RPMI7951 (cell line): ENCODE measurements at places on chromosomes 7 and 10. TPM values are rescaled to one million over a fixed set of nuclear protein-coding genes. Genes with fewer than 3 reads are reported as not detected.

GRCh38 chr7:45000093-45001032 lies at the start of gene CCM2:
Gene CCM2 (plus strand): TSS chr7:45000201. CDS start chr7:45000334, 133 bp downstream.
- DNase-seq = peak; percentile 66

DNA sequence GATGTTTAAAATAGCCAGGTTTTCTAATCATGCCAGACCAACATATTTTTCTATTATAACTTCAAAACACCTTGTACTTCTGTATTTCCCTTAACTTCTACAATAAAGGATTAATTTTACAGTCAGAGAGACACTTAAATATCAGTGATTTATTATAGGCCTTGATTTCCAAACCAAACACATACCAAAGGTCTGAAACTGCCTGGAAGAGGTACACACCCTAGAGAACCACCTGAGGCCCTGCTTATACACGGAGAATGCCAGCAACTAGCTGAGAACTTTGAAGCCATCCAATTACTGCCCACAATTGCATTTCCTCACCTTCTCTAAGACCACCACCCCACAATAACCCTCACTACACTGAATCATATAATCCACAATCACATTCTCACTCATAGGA lies 4.9 kb downstream of the CCDC6 start:
- no peak for DNase-seq

Gene CHST15
- total RNA-seq = 26.2 and 36.4 TPM in 2 replicates

GRCh38 chr10:116247691-116248090 lies 25.3 kb downstream of the GFRA1 start:
- no peak for DNase-seq

Gene CTAGE8
- total RNA-seq = 0.39 TPM in 1 of 2 replicates, not detected in the other

Gene FKBP9
- 154 and 171 TPM in 2 replicates for total RNA-seq

DNA sequence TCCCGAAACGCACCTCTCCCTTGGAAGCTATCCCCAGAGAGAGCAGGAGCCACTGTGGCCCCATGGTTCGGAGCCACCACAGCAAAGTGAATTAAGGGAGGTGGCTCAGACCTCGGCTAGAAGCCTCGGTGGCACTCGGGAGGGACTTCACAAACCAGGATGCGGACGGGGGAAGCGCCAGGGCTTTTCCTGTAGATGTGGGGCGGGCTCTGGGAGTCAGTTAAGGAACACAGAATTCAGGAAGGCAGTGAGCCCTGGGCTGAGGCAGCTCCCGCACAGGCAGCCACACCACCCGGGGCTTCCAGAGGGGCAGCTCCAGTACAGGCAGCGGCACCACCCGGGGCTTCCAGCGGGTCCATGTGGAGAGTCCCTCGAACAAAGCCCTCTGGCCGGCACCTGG lies 42.7 kb upstream of the DPYSL4 start:
- DNase-seq = no peak

- peak; percentile 84 for DNase-seq
These were observed 212.4 kb upstream of the BMPER start for GRCh38 chr7:33692956-33693355.

DNA sequence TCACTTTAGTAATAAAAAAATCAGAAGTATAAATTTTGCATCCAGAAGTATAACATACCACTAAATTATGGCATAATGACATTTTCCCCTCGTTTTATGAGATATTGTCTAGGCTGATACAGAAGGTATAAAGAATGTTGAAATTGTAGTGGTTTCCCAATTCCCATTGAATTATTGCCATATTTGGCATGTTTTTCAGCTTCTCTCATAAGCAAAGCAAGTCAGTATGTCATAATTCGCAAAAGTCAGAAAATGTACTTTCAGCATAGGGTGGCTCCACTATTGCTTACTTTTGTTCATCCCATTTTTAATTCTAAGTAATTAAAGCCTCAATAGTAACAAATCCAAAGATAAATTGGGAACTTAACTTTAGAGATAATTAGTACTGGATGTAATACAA lies 19.7 kb upstream of the PTPRZ1 start:
- DNase-seq = no peak

GRCh38 chr7:113179313-113179712 lies 61.0 kb upstream of the SMIM30 start:
- DNase-seq = no peak

GRCh38 chr7:73834626-73835191 lies 3.9 kb downstream of the CLDN4 start:
- DNase-seq = no peak

Gene HOXA2
- 0.84 and 1.1 TPM in 2 replicates for total RNA-seq

GRCh38 chr7:56471811-56472210 lies 355.6 kb upstream of the NUPR2 start:
- DNase-seq = no peak

DNA sequence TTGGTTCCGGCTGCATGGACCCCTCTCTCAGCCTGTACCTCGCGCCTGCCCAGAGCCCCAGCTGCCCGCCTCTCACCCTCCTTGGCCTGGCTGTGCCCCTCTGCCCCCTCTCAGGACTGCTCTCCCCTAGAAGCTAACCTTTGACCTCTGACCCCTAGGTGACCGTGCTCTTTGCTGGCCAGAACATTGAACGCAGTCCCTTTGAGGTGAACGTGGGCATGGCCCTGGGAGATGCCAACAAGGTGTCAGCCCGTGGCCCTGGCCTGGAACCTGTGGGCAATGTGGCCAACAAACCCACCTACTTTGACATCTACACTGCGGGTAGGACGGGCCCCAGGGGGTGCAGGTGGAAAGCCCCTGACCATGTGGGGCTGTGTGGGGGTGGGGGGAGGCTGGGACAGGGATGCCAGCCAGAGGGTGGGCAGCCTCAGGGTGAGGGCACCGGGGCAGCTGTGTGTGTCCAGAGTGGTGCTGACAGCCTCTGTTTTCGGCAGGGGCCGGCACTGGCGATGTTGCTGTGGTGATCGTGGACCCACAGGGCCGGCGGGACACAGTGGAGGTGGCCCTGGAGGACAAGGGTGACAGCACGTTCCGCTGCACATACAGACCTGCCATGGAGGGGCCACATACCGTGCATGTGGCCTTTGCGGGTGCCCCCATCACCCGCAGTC lies 8.0 kb downstream of the FLNC start:
- no peak for DNase-seq

DNA sequence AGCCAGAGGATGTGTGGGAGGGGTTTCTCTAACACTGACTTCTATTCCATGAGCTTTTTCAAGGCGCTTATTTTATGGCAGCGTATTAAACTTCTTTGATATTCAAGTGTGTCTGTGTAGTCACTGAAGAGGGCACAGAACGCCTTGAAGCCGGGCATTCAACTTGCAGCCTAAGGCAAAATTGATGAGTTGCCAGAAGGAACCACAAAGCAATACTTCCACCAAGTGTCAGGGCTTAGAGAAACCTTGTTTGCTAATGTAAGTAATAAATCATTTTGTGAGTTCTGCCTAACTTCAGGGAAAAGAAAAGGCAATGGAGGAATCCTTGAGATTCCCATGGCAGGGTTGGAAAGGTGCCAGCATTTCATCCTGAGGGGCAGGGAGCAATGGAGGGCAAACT lies 163.8 kb downstream of the LCOR start:
- peak; percentile 69 for DNase-seq

GRCh38 chr10:32946108-32946507 lies 11.9 kb downstream of the ITGB1 start:
- DNase-seq = no peak

GRCh38 chr10:93115661-93116383 lies 42.1 kb downstream of the CYP26A1 start:
- peak; percentile 53 for DNase-seq

DNA sequence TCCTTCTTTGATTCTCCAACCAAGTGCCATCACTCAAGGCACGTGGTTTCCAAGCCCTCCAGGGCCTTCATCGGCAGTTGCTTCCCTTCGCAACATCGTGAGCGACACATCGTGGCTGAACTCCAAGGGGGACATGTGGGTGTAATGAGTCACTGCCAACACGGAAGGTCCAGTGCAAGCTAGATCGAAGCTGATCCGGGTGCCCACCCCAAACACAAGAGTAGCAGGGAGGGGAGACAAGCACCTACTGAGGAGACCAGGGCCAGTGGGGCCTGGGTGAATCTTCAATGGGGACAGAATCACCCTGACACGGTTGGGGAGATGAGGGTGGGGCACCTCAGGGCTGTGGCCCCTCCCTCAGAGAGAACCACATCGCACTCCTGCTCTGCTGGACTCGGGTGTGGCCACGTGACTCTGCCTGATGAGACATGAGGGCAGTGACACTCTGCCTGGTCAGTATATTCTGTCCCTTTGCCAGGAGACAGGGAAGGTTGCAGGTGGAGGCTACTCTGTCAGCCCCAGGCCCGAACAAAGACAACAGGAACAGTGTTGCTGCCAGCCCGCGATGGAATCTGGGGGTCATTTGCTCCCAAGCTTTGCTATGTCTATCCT lies 36.8 kb upstream of the HSPA12A start:
- DNase-seq = peak; percentile 70

Gene TAS2R5
- not detected in 2 replicates for total RNA-seq

Gene UCN3
- total RNA-seq = not detected in 2 replicates

GRCh38 chr7:1136841-1137516 lies 23.0 kb downstream of the ZFAND2A start:
- no peak for DNase-seq

- no peak for DNase-seq
These were observed 49.7 kb downstream of the MICALL2 start for GRCh38 chr7:1409555-1409954.

- no peak for DNase-seq
These were observed 566.1 kb upstream of the GALNT17 start for GRCh38 chr7:70565721-70566370.

GRCh38 chr7:44201813-44202212 lies 1.0 kb downstream of the YKT6 start:
- DNase-seq = peak; percentile 45

Gene IFIT3
- 23.4 and 24.0 TPM in 2 replicates for total RNA-seq

DNA sequence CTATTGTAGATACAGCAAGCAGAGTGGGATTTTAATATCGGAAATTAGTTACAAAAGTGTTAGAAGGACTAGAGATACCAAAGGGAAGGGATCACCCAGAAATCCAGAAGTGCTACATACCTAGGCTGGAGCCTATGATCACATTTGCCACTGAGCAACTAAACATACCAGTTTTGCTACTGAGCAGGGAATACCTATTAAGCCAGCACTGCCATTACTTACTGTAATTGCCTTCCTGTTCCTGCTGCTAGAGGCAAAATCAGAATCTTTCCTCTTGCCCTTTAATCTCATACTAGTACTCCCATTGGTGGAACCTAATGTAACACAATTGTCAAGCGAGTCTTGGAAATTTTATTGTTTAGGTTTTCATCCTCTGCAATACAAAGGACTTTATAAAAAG lies 121.7 kb downstream of the ATRNL1 start:
- DNase-seq = no peak

Gene COL13A1
- total RNA-seq = 17.1 and 26.2 TPM in 2 replicates

GRCh38 chr7:74141705-74142104 lies 32.5 kb upstream of the EIF4H start:
- DNase-seq = no peak

GRCh38 chr7:73442903-73443500 lies 9.4 kb downstream of the FZD9 start:
- no peak for DNase-seq

DNA sequence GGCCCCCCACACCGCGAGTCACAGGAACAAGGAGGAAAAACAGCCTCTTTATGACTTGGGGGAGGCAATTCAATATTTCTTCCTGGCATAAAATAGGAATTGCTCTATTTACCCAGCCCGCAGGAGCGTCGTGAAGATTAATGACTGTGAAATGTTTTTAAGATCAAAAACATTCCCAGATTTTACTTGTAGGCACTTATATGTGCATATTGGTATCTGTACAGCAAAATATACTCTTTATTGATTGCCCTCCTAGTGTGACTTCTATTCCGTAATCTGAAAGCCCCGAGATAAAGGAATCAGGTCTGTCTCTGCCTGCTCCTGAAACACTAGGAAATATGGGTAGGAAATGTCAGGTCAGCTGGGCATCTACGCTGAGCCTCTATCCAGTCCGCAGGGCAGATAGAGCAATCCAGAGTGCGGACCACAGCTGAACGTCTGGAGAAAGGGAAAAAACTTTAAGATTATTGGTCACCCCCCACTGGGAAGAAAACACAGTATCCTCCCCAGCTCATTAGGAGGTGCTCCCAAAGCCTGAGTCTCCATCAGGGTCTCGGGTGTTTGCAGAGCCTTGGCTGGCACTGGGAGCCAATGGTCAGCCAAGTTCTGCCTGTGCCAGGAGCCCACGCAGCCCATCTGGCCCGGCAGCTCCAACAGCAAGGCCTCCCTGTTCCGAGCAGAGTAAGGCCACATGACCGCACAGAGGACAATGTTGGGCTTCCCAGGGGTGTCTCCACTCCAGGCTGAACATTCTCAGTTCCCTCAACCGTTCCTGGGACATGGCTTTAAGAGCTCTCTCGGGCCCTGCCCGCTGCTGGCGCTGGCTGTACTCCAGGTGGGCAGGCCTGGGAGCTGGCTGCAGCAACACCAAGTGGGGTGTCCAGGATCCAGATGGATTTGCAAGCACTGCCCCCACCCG lies 7.7 kb downstream of the CTBP2 start:
- no peak for DNase-seq

GRCh38 chr7:44622342-44623151 lies 16.1 kb downstream of the OGDH start:
- peak; percentile 64 for DNase-seq

DNA sequence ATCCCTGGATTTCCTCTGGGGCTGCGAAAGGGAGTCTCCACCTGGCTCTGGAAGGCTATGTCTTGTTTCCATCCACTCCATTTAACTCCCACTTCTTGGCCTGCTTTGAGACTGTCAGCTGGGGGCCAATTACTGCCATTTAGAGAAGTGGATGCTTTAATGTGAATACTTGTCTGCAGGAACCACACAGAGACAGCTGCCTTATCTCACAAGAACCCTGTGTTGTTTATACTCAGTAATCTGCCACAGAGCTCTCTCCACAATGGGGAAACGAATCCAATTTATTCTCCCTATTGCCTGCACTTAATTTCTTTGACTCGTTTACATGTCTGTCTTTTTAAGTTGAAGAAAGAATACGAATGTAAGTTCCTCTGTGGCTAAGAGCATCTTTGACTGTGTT lies 787.0 kb upstream of the C7orf33 start:
- DNase-seq = no peak

Gene SPDYE6
- 0.24 TPM in 1 of 2 replicates, not detected in the other for total RNA-seq

Gene DNAAF5
- total RNA-seq = 33.3 and 41.3 TPM in 2 replicates

DNA sequence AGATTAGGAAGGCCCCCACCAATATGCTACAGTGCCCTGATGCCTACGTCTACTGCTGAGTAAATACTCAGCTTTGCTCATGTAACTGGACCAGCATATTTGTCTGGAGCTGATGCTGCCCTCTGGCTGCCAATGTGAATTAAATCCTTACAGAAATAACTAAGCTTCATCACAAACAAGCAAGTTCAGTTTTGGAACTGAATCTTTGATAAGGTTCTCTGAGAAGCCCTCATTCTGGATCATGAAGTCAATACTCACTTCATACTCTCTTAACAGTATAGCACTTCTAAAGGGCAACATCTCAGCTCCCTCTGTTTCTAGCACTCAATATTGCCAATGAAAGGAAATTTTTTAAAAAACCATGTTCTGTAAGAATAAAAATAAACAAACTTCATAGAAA lies 246.7 kb downstream of the ETV1 start:
- DNase-seq = peak; percentile 85

Gene ASB15
- total RNA-seq = 0.12 TPM in 1 of 2 replicates, not detected in the other
